ENCODE measurements at places on chromosomes 2 and 18. TPM values are rescaled to one million over a fixed set of nuclear protein-coding genes. Genes with fewer than 3 reads are reported as not detected.

AQP12B gene
- not detected for total RNA-seq

DSG1 gene
- not detected for total RNA-seq

FAM136A gene
- 36.9 TPM for total RNA-seq

TEX261 gene
- 45.4 TPM for total RNA-seq

TMEM17 gene
- total RNA-seq: not detected

AOX1 gene
- total RNA-seq: 0.17 TPM

COL4A4 gene
- 0.02 TPM for total RNA-seq

AMER3 gene
- not detected for total RNA-seq

NEU4 gene
- not detected for total RNA-seq
